ENCODE measurements at places on chromosomes 11 and 22. TPM values are rescaled to one million over a fixed set of nuclear protein-coding genes. Genes with fewer than 3 reads are reported as not detected.

GRCh38 chr11:15969281-15969680 is 387.1 kb downstream of the SOX6 start:
- DNase-seq: no peak

DNA sequence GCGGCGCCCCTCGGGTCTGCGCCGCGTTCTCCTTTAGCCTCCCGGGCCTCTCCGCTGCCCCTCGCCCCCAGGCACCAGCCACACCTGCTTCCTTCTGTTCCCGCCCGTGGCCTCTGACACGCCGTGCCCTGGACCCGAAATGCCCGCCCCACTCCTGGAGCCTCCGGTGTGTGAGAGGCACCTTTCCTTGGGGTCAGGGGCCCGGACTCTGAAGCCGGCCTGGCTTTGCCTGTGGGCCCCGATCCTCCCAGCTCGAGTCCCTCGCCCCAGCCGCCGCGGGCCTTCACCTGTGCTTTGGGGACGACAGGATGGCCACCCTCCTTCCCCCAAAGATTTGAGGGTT is 661 bp upstream of the CDPF1 start:
- no peak for DNase-seq

DNA sequence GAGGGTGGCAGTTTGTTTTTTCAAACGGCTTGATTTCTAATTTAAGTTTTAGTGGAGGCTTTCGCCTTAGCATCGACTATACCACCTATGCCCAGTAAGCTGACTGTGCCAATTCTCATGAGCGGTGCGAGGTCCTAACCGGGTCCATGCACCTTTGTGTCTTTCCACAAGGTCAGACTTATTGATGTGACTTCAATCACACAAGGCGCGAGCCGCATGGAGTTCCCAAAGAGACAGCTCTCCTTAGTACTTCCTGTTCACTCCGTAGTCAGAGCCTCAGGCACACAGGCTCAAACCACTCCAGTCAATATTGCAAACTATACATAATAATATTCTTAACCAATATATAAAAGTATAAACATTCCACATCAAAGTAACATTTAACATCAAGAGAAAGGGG is 18.2 kb downstream of the ST14 start:
- no peak for DNase-seq

DNA sequence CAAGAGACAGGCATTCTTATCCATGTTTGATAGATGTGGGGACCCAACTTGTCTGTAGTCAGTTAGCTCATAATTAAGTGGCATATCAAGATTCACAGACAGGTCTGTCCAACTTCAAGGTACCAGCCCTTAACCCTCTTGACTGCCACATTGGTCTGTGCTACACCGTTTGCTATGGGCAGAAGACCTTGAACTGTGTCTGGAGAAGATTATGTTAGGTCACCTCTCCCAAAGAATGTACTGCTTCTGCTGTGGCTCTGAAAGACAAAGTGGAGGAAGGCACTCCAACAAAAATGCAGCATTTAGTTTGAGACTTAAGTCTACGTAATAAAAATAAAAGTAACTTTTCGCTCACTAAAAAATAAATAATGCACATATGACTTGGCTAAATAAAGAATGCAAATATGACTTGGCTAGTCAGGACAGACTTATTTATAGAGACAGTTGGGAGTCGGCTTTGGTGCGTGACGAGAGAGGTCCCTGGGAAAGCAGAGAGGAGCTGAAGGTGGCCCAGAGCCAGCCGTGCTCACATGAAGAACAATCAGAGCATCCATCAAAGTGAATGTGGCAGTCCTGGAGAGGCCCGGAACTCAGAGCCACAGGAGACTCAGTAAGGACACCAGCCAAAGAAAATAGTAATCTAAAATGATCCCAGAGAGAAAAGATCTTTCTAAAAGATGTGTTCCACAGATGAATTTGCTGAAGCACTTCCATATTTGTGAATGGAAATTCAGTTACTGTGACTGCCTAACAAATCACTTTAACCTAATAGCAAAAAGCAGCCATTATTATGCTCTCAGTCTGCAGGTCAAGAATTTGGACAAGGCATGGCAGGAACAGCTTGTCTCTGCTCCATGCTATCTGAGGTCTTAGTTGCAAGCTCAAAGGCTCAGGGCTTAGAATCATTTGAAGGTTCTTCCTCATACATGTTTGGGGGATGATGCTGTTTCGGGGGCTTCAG is 35.0 kb downstream of the CWC15 start:
- DNase-seq: no peak

DNA sequence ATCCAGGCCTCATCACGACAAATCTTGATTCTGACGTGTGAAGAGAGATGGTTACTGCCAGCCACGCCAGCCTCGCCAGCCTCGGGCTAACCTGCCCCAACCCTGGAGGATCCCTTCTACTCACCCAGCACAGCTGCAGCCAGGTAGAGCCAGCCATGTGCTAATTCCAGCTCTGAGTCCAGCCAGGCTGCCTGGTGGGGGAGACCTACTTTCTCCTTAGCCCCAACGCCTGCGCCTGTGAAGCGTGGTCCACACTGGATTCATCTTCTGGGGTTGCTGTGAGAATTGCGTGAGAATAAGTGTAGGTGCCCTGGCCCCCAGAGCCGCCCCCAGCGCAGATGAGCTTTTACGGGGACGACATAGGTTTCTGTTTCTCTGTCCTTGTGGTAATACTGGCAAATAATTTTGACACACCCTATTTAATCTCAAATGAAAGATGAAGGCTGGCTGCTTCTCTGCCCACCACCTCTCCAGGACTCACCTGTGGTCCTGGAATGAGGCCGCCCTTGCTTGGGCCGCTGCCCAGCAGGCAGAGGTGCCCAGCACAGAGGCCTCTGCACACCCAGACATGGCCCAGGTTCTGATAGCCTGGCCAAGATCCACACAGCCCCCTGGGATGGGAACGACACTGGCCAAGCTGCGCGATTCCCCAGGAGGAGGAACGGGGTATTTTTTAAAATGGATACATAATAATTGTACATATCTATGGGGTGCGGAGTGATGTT is 528.4 kb downstream of the TBC1D22A start:
- DNase-seq: no peak

- DNase-seq: no peak
Observed at GRCh38 chr22:50471197-50471847, 3.5 kb downstream of the SBF1 start.

DNA sequence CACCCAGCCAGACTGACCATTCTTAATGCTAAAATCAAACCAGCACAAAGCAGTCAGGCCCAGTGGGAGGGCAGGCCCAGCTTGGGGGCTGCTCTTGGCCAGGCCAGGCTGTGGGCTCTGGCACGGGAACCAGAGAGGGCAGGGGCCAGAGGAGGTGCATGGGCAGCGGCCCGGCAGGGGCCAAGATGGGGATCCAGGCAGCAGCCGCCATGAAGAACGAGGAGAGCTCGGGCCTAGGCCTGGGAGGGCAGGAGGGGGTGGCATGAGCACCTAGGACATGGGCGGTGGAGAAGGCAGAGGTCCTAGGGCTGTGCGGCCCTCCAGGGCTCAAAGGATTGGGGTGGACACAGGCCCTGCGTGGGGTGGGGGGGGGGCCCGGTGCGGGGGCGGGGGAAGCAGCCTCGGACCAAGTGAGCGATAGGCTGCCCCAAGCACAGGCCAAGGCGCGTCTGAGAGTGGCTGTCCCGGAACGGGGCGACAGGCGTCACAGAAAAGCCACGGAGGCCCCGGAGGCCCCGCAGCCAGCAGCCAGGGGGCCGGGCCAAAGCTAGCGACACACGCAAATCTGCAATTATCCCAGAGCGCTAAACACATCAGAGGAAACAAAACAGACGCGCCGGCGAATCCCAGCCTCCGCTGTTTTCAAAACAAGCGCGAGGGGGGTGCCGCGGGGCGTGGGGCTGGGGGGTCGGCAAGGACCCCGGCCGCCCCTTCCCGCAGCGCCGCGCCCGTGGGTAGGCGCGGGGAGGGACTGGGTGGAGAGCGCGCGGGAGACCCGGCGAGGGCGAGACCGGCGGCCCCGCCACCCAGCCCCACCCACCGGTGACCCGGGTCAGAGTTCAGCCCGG is 8.3 kb downstream of the PLXNB2 start:
- no peak for DNase-seq

DNA sequence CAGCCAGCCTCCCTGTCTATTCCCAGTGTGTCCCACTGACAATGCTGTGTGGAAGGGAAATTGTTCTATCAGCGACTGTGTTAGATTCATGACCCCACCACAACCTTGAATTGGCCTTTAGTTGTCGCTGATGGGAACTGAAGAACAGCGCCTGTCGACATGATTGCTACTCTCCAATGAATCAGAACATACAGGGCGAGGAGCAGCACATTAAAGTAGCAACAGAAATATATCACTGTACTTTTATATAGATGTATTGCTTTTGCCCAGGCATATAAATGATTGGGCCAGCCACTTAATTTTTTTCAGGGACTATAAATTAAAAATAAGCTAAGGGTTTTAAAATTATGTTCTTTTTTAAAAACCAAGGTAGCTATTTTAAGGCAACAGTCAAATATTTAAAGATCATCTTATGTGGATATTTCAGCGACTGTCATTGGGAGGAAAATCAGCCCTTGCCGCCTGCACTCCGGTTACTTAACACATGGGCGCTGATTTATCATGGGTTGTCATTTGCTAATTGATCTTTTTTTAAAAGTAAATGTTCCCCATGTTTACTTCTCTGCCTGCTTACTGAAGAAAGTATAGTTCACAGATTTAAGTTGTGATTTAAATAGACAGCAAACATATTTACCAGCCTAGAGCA is 42.1 kb downstream of the ARL14EP start:
- no peak for DNase-seq

DNA sequence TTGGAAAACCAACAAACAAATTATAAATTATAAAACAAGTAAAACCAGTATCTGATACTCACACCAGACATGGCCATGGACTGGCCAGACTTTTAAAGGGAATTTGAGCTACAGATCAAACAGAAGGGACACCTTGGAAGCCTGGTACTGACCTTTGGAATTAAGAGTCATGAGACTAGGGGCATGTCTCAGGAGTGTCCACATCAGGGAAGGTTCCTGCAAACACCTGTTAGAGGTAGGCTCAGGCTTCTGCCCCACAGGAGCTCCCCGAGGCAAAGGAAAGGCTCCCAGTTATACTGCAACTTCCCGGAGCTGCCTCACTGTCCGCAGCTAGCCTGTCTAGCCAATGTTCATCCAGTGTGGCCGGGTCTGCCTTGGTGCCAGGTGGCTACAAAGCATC is 290.1 kb downstream of the BUD13 start:
- no peak for DNase-seq

DNA sequence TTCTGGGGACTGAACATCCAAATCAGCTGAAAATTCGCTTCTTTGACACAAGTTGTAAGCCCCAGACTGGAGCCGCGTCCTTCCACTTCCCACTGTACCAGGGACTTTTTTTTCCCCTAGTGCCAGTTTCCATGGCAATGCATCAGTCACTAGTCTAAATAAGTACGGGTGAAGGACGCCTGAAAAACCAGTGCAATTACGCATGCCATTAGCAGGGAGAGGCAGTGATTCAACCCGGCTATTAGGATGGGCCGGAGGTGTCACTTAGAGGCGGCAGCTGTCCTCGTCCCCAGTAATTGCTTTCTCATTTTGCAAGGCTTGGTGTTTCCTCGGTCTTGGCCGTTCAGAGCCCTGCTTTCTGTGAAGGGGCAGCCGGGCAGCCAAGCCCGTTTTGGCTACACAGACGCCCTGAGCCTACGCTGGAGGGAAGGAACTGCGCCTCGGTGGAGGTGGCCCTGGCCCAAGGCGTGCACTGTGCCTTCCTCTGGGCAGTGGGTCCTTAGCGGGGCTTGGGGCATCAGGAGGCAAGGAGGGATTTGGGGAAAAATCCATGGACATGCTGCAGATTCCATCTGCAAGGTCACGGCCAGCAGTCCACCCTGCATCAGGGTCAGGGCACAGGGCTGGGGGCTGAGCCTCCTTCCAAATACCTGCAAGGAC is 319.7 kb downstream of the CTTN start:
- no peak for DNase-seq

Gene OR5P2
- polyA plus RNA-seq: not detected

Gene B3GAT1
- polyA plus RNA-seq: 4.4 TPM

Gene RTN4R
- polyA plus RNA-seq: 5.5 TPM

Measured in left renal pelvis (tissue), 4 donors.